ENCODE measurements at places on chromosomes 3 and 15.

DNA sequence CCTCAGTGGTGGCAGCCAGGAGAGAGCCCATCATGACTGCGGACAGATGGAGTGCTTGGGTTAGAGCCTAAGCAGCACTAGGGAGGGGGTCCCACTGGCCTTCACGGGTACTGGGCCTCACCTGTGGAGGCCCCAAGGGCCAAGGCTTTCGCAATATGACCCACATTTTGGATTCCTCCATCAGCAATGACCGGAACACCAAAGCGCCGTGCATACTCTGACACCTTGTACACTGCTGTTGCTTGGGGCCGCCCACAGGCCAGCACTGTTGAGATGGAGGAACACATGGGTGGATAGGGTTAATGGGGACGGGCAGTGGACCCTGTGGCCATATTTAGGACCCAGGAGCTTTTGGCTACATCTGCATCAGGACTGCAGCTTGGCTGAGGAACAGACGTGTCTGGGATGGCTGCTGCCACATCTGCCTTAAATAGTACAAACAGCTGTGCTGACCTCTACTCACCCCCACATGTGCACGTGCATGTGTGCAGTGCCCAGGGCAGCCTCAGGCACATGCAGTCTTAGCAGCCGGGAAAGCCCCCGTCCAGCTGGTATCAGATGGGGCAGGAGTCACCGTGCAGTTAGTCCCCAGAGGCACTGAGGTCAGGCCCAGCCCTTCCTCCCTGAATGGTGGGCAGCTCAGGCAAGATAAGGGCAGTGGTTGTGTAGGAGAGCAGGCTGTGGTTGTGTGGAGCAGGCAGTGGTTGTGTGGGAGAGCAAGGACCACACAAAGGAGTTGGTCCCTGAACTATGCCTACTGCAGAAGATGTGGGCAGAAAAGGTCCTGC, 3.3 kb downstream of the NDUFAF3 start:
- no peak for DNase-seq

- DNase-seq: no peak
Measured at GRCh38 chr15:39391230-39391629, 189.6 kb upstream of the THBS1 start.

- no peak for DNase-seq
Measured at GRCh38 chr15:89370120-89370977, 35.7 kb upstream of the POLG start.

DNA sequence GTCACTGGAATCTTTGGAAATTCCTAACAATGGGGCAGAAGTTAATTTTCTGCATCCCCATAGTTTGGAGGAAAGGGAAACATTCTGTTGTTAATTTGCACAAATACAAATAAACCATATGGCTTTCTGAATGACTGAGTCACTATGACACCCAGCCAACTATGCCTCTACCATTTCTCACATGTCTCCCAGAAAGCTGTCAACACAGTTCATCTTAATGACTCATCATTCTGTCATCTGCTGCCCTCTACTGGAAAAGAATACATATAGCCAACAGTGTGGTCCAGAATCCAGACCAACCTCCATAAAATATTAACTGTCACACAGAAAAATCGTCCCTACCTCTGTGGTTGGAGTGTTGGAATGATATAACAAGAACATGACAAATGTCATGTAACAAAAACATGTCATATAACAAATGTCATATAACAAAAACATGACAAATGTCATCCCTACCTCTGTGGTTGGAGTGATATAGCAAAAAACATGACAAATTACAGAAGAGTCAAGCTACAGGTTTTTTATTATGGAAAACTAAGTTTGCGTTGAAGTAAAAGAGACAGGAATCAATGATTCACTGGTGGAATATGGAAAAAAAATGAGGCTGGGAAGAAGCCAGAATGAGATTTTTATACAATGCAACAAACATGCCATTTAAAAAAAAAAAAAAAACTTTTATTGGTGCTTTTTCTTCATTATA, 47.7 kb upstream of the GYG1 start:
- no peak for DNase-seq

- no peak for DNase-seq
Measured at GRCh38 chr15:67547064-67547463, 4.6 kb downstream of the MAP2K5 start.

GRCh38 chr3:73449774-73450173, 175.0 kb downstream of the PDZRN3 start:
- DNase-seq: no peak

DNA sequence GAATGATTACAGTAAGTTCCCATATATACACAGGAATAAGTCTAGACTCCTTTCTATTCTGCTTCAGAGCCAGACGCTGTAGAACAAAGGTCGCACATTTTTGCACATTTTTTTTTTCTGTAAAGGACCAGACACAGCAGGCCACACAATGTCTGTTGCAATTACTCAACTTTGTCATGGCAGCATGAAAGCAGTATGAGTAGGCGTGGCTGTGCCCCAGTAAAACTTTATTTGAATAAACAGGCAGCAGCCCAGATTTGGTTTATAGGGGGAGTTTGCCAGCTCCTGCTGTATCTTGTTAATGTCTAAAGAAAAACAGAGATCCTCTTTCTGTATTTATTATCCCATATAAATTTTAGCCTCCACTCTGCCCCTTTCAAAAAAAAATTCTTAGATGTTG, 708.3 kb downstream of the FHIT start:
- no peak for DNase-seq

- no peak for DNase-seq
Measured at GRCh38 chr3:165919284-165919683, 82.1 kb upstream of the BCHE start.

DNA sequence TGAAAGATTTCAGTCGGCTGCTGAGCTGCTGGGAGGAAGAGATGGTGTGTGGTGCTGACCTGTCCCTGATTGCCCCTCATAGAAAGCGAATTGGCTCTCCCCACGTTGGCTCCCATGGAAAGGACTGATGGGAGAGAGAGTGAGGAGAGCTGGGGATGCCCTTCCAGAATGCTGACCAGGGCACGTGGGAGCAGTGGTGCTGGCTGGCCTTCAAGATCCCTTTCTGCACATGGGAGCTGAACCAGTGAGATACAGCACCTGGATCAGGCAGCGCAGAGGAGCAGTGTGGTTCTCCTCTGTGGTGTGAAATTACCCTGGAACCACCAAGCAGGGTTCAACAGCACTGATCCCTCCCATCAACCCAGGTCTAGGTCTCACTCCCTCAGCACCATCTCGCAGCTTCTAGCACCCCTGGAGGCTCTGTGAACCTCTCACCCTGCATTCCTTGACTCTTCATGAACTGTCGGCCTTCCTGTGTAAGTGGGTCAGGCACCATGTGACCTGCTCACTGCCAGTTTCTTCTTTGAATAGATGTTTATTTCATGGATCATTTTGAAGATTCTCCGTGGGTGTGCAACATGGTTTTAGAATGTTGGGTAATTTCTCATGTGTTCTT, 55.7 kb downstream of the CACNA1D start:
- DNase-seq: no peak

GRCh38 chr15:70762469-70763119, 764 bp downstream of the UACA start:
- no peak for DNase-seq

DNA sequence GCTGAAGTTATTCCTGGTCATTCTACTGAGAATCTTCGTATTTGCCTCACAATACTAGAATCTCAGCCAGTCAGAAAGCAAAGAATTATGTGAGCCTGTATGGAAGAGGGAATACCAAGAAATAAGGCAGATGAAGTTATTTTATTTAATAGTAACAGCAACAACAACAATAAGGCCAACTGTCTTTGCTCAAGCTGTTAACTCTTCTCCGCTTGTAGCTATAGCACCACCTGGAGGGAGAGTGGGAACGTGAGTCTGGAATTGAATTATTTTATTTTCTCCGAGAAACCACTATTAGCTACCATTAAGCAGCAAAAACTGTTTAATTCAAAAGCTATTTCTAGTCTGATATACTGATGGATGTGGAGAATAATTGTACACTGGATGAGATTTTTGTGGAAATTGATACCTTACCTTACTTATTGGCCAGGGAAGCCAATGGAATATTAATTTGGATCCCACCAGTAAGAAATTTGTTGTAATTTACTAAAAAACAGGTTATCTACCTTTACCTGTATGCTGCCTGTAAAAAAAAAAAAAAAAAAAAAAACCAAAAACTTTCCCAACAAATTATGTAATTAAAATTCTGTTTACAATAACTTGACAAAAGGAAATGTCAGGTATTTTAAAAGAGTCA, 50.1 kb downstream of the CALML4 start:
- no peak for DNase-seq

- DNase-seq: no peak
Measured at GRCh38 chr3:97138914-97139541, 324.6 kb downstream of the EPHA6 start.

DNA sequence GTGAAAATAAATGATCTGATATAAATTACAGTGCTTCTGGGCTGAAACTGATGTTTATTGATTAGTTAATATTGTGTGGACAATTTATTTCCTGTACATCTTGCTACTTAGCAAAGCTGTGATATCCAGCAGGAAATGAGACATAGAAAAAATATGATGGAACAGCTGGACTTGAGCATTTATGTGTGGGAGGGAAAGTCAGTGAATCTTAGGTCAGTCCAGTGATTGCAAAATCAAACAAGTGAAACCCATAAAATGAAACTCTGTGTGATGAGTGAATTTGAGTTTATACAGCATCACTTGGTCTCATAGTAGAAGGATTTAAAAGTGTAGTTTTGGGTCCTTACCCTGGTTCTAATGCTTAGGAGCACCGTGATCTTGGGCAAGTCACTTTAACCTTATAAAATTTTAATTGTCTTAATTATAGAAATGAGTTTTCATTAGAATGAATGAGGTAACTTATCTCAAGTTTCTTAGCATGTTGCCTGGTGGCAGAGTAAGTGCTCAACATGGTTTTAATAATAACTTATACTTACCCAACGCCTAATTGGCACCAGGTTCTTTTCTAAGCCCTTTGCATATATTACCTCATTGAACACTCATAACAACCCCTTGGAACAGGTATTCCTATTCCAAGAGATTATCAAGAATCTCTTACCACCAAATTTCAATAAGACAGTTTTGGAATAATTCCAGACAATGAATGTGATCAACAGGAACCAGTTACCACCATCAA, 194.6 kb downstream of the ADAMTSL3 start:
- DNase-seq: no peak

DNA sequence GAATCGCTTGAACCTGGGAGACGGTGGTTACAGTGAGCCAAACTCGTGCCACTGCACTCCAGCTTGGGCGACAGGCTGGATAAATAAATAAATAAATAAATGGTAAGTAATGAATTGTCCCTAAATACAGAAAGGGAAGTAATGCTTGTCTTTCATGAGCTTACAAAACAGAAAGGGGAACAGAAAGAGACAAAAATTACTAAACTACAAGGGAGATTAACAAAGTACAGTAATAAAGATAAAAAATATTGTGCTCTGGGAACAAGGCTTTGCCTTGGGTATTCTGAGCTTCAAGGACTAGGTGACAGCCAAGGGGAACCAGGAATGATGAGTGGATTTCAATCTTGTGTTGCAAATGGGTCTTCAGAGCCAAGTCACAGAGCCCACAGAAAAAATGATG, 9.2 kb upstream of the HLTF start:
- DNase-seq: no peak

- no peak for DNase-seq
Measured at GRCh38 chr3:142963516-142964448, at the start of gene PAQR9. Gene PAQR9 (minus strand): TSS chr3:142963674. CDS start chr3:142963336, 338 bp downstream.

DNA sequence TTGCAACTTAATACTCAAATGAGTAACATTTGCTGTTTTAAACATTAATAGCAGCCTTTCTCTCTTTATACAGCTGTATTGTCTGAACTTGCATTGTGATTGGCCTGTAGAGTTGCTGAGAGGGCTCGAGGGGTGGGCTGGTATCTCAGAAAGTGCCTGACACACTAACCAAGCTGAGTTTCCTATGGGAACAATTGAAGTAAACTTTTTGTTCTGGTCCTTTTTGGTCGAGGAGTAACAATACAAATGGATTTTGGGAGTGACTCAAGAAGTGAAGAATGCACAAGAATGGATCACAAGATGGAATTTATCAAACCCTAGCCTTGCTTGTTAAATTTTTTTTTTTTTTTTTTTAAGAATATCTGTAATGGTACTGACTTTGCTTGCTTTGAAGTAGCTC, 40.3 kb downstream of the CTNNB1 start:
- DNase-seq: no peak

GRCh38 chr15:89785064-89785773, 9.1 kb downstream of the MESP2 start:
- DNase-seq: no peak

- DNase-seq: no peak
Measured at GRCh38 chr3:197458179-197458707, 97.5 kb downstream of the BDH1 start.

- no peak for DNase-seq
Measured at GRCh38 chr3:3089017-3089416, 21.2 kb downstream of the IL5RA start.

GRCh38 chr3:32432711-32433530, 41.3 kb downstream of the CMTM7 start:
- DNase-seq: no peak

All from stimulated activated CD8-positive, alpha-beta memory T cell treated with anti-CD3 and anti-CD28 coated beads, Interleukin-15, amount 100 ng/mL, for 48 hours (primary cell).